Thoracic aorta (tissue), 2 donors: ENCODE measurements at places on chromosomes 7 and 10.

DNA sequence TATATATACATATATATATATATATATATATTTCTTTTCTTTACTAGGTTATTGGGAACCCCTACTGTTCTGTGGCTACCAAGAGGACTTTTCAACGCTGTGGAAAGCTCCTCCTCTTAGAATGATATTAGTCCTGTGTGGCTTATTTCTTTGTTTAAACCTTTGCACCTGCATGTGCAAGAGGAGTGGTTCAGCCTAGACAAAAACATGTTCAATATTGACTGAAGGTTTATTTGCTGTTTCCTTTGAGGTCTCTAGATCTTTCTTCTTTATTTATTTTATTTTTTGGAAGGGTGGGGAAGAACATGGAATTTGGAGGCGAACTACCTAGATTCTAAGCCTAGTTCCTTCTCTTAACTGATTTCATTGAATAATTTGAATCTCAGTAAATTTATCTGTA, 118.1 kb downstream of the GNAT3 start:
- no peak for DNase-seq
- H3K36me3 ChIP-seq: no peaks in the 10 kb centered on the region
- H3K4me1 ChIP-seq: no peaks in the 10 kb centered on the region
- H3K27me3 ChIP-seq: no peaks in the 10 kb centered on the region

- no peak overlapping the region for H3K4me3 ChIP-seq
- no peak for DNase-seq
- H3K4me1 ChIP-seq: peaks cover 20% of the 10 kb centered on the region
- H3K27me3 ChIP-seq: no peaks in the 10 kb centered on the region
Observed at GRCh38 chr10:29826221-29826620, 191.4 kb upstream of the SVIL start.

DNA sequence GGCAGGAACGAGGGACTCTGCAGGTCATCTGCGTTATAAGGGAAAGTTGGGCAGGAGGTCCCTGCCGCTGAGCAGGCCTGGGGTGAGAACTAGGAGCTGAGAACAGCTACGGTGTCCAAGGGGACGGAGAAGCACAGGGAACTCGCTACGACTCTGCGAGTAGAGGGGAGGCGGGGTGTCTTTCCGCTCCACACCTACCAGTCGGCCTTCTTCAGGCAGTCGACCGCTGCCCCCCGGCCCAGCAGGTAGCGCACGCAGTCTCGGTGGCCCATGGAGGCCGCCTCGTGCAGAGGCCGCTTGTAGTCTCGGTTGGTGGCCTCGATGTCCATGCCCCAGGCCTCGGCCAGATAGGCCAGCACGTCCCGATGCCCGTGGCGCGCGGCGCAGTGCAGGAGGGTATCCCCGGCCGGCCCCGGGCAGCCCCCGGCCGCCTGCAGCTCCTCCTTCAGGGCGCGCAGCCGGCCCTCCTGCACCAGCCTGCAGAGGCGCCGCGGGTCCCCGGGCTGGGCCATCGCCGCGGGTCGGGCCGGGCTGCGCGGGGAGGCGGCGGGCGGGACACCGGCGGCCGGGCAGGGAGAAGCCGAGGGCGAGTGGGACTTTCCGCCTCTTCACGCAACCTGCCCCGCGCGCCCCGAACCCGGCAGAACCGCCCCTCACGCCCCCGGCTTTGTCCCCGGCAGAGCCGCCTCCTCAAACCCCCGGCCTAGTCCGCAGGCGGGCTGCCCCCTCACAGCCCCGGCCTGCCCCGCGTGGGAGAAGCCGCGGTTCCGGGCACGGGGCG, 660 bp downstream of the ANKRD16 start:
- peaks cover 9% of the 10 kb centered on the region for H3K36me3 ChIP-seq
- no peak for DNase-seq
- peak overlapping the region; percentile 78 for H3K27ac ChIP-seq
- no peaks in the 10 kb centered on the region for H3K27me3 ChIP-seq
- peaks cover 21% of the 10 kb centered on the region for H3K4me1 ChIP-seq
- peak overlapping the region; percentile 94 for H3K4me3 ChIP-seq

DNA sequence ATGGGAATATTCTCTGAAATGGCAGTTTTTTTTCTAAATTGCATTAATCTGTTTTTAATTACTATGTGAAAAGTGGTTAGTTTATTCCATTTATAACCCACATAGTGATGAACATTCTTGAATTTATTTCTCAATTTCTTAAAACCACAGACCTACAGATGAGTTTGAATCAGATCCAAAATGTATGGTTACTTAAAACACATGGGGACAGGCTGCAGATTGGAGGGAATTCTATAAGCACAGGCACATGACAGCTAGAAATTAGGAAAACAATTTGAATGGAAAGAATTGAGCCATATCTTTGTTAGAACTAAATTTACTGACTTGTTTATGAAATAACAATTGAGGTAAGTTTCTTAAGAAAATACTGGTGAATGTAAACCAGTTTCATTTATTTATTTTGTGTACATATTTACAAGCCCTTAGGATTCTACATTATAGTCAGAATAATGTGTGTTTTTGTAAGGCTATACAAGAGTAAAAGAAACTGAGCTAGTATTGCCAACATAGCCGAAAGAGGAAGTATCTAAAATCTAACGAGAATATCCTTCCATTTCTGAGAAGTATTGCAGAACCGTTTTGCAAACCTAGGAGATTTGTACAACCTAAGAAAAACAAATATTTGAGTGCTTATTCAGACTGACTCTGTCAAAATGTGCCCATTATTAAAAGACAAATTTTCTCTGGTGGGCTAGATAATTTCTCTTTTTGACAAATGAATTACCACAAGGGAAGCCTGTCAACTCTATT, 434.3 kb upstream of the SEMA3D start:
- DNase-seq: no peak
- H3K36me3 ChIP-seq: no peaks in the 10 kb centered on the region
- no peak overlapping the region for H3K27ac ChIP-seq
- no peaks in the 10 kb centered on the region for H3K4me1 ChIP-seq
- H3K27me3 ChIP-seq: no peaks in the 10 kb centered on the region

DNA sequence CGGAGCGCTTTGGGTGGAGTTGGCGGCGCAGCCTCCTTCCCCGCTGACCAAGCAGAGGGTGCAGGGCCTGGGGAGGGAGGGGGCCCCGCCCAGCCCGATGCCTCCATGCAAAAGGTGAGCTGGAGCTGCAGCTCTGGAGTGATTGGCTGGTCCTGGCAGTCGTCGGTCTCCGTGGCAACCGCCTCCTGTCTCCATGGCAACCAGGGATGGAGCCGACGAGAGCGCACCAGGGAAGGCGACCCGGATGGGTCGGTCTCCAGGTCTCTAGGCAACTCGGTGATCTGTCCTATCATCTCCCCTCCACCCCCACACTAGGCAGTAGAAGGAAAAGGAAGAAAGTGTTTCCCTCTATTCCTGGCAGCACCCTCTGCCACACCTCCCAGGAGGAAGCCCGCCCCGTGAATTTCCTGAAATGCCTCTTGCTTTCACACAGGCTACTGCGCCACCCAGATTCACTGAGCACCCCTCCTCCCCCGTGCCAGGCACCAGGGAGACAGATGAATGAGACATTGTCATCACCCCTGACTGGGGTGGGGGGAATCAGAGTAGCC, 647 bp upstream of the NACAD start:
- H3K4me3 ChIP-seq: peak overlapping the region; percentile 78
- H3K4me1 ChIP-seq: peaks cover 4% of the 10 kb centered on the region
- DNase-seq: no peak
- H3K27me3 ChIP-seq: no peaks in the 10 kb centered on the region
- no peaks in the 10 kb centered on the region for H3K36me3 ChIP-seq
- H3K27ac ChIP-seq: peak overlapping the region; percentile 79

GRCh38 chr10:112715581-112715980, 234.5 kb upstream of the TCF7L2 start:
- no peaks in the 10 kb centered on the region for H3K36me3 ChIP-seq
- H3K27ac ChIP-seq: no peak overlapping the region
- no peaks in the 10 kb centered on the region for H3K4me1 ChIP-seq
- H3K4me3 ChIP-seq: no peak overlapping the region
- DNase-seq: no peak

- H3K4me3 ChIP-seq: no peak overlapping the region
- H3K4me1 ChIP-seq: no peaks in the 10 kb centered on the region
- DNase-seq: no peak
- H3K27me3 ChIP-seq: no peaks in the 10 kb centered on the region
Observed at GRCh38 chr7:139571190-139571589, 47.7 kb downstream of the CLEC2L start.

- H3K4me1 ChIP-seq: no peaks in the 10 kb centered on the region
- no peak for DNase-seq
- H3K36me3 ChIP-seq: no peaks in the 10 kb centered on the region
- no peaks in the 10 kb centered on the region for H3K27me3 ChIP-seq
- no peak overlapping the region for H3K27ac ChIP-seq
- no peak overlapping the region for H3K4me3 ChIP-seq
Observed at GRCh38 chr7:20083781-20084180, 133.4 kb downstream of the MACC1 start.

DNA sequence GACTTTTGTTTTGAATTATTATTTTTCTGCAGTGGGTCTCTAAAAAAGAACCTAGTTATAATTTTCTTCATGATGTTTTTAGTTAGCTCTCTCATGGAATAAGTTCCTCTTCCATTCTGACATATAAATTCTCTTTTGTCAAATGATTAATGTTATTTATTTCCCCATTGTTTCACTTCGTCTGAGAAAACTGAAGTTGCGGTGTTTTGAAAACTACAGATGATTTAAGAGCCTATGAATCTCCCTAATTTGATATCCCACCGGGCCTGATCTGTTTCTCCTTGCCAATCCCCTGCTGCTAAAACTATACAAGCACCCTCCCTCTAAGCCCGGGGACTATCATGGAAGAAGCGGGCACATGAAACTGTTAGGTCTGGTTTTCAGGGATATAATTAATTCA, 41.4 kb downstream of the HTR7 start:
- H3K27me3 ChIP-seq: no peaks in the 10 kb centered on the region
- no peaks in the 10 kb centered on the region for H3K4me1 ChIP-seq
- DNase-seq: no peak
- H3K36me3 ChIP-seq: no peaks in the 10 kb centered on the region
- H3K27ac ChIP-seq: no peak overlapping the region

DNA sequence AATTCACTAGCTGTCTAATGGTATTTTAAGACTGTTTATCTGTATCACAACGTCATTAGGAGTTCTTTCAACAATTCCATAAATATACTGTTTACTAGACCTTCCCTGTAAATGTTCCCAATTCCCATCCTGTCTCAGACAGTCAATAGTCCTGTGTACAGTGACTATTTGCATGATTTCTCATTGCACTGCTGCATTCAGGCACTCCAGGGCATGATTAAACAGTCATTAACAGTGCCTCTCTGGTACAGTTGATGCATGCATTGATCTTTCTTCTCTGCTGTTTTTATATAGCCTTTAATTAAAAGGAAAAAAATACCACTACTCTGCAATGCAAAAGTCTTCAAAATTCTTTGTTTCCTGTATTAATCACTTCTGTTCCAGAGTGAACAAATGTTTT, 51.5 kb upstream of the MTURN start:
- no peaks in the 10 kb centered on the region for H3K4me1 ChIP-seq
- H3K27me3 ChIP-seq: no peaks in the 10 kb centered on the region
- no peak overlapping the region for H3K27ac ChIP-seq
- H3K36me3 ChIP-seq: no peaks in the 10 kb centered on the region

DNA sequence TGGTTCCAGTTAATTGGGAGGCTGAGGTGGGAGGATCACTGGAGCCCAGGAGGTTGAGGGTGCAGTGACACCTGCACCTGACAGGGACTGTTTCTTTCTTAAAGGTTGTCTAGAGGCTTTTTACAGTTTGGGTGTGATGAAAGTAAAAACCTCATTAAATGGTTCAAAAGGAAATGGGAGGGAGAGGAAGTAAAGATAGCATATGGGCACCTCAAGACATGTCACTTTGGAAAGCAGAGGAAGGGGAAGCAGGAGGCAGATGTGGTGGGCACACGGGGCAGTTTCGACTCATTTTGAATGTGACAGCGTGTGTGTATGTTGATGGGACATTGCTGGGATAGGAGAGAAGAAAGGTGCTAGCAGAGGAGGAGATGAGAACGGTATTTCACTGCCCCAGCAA, 203.1 kb downstream of the MLLT10 start:
- H3K27ac ChIP-seq: no peak overlapping the region
- peaks cover 19% of the 10 kb centered on the region for H3K36me3 ChIP-seq
- no peak for DNase-seq
- H3K27me3 ChIP-seq: no peaks in the 10 kb centered on the region
- no peak overlapping the region for H3K4me3 ChIP-seq
- H3K4me1 ChIP-seq: peaks cover 8% of the 10 kb centered on the region

DNA sequence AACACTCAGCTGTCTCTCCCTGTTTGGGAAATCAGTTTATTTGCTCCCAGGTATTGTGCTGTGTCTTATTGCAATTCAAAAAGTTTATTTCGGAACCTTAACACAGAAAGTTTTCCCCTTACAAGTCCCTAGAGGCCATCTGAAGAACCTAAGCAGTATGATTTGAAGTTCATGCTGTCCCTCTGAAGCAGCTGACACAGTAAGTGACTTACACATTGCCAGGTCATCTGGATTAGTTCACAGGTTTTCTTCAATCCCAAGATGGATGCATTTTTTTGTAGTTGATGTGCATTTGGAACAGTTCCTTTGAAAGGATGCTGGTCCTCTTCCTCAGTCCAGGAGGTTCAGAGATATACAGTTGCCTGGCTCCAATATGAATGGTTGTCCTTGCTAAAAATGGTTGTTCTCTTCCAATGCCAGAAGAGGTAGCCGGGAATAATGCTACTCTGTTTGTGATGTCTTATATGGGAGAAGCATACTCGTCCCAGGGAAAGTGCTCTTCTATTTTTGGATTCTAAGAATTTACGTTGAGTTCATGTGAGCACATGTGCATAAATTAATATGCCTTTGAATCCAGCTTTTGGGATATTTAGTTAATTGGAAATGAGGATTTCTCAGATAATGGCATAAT, 183.5 kb upstream of the PHYHIPL start:
- no peaks in the 10 kb centered on the region for H3K36me3 ChIP-seq
- H3K4me3 ChIP-seq: no peak overlapping the region
- no peak overlapping the region for H3K27ac ChIP-seq
- no peak for DNase-seq
- no peaks in the 10 kb centered on the region for H3K27me3 ChIP-seq

DNA sequence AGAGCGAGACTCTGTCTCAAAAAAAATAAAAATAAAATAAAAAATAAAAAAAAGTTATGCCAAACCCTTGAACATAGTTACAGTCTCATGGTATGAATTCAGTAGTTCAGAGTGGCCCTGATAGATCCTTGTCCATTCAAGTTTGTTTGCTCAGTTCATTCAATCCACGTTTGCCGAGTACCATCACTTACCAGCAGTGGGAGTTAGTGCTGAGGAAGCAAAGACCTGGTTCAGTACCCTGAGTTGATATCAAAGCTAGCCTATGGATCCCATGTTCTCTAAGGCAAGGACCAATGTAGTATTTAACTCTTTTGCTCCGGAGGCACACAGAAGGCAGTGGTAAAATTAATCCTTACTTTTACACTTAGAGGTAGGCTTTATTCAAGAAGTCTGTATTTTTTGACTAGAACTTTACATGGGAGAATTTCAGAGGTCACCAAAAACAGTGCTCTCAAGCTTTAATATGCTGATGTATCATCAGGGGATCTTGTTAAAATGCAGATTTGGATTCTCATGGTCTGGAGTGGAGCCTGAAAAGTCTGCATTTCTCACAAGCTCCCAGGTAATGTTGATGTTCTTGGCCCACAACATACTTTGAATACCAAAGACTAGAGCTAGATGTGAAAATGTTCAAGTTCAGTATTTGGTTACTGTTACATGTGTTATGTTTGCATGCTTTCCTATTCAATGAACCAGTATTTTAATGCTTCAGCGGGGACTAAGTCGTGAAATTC, 38.1 kb upstream of the HBP1 start:
- H3K27ac ChIP-seq: no peak overlapping the region
- no peaks in the 10 kb centered on the region for H3K4me1 ChIP-seq
- H3K27me3 ChIP-seq: no peaks in the 10 kb centered on the region
- H3K4me3 ChIP-seq: no peak overlapping the region
- DNase-seq: no peak
- H3K36me3 ChIP-seq: no peaks in the 10 kb centered on the region
